GM23338 (cell line): ENCODE measurements at places on chromosomes 1 and 21. TPM values are rescaled to one million over a fixed set of nuclear protein-coding genes. Genes with fewer than 3 reads are reported as not detected.

Gene TSPAN1
- not detected in 2 replicates for polyA plus RNA-seq

Gene TMEM79
- polyA plus RNA-seq, result 1.3 and 1.5 TPM in 2 replicates

Gene TRIM63
- polyA plus RNA-seq, result not detected in 2 replicates

Gene AVPR1B
- polyA plus RNA-seq, result 0.09 and 0.24 TPM in 2 replicates

Gene SLC2A5
- not detected in 2 replicates for polyA plus RNA-seq

Gene DYNLT4
- not detected in 2 replicates for polyA plus RNA-seq

Gene IL19
- polyA plus RNA-seq, result not detected in 2 replicates

Gene LCE3E
- not detected in 2 replicates for polyA plus RNA-seq

Gene NPPB
- polyA plus RNA-seq, result 0.95 and 1.1 TPM in 2 replicates

Gene USH2A
- polyA plus RNA-seq, result 0.03 and 0.26 TPM in 2 replicates

Gene OXCT2
- 1.1 and 1.4 TPM in 2 replicates for polyA plus RNA-seq

Gene TMEM200B
- polyA plus RNA-seq, result 4.9 and 5.3 TPM in 2 replicates

Gene FAM72D
- 13.1 and 14.7 TPM in 2 replicates for polyA plus RNA-seq

Gene CLCA4
- not detected in 2 replicates for polyA plus RNA-seq

Gene DNASE2B
- not detected in 2 replicates for polyA plus RNA-seq

Gene S100A13
- 165 and 182 TPM in 2 replicates for polyA plus RNA-seq

Gene MAN1A2
- polyA plus RNA-seq, result 19.4 and 22.2 TPM in 2 replicates

Gene INKA2
- 2.8 and 3.7 TPM in 2 replicates for polyA plus RNA-seq

Gene AKNAD1
- not detected in 2 replicates for polyA plus RNA-seq

Gene KRTAP11-1
- polyA plus RNA-seq, result not detected in 2 replicates

Gene TCHHL1
- polyA plus RNA-seq, result not detected in 2 replicates

Gene NMNAT1
- 2.8 and 3.9 TPM in 2 replicates for polyA plus RNA-seq
